ENCODE measurements at places on chromosomes 5 and 9.

DNA sequence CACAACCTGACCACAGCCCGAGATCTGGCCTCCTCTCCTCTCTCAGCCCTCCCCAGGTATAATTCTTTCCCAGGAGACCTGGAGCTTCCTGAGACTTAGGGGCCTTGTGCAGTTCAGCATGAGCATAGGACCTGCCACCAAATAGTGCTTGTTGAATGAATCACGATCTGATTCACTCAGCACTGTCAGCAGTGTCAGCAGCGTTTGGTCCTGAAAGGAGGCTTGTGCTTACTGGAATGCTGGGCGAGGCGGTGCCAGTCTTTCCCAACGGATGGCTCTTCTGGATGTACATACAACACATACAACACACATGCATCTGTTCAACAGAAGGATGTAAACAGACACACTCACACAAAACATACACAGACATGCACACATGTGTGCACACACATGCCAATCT, 173.3 kb downstream of the COL23A1 start:
- no peak for DNase-seq

GRCh38 chr9:131868766-131869165, 128.9 kb upstream of the RAPGEF1 start:
- no peak for DNase-seq

DNA sequence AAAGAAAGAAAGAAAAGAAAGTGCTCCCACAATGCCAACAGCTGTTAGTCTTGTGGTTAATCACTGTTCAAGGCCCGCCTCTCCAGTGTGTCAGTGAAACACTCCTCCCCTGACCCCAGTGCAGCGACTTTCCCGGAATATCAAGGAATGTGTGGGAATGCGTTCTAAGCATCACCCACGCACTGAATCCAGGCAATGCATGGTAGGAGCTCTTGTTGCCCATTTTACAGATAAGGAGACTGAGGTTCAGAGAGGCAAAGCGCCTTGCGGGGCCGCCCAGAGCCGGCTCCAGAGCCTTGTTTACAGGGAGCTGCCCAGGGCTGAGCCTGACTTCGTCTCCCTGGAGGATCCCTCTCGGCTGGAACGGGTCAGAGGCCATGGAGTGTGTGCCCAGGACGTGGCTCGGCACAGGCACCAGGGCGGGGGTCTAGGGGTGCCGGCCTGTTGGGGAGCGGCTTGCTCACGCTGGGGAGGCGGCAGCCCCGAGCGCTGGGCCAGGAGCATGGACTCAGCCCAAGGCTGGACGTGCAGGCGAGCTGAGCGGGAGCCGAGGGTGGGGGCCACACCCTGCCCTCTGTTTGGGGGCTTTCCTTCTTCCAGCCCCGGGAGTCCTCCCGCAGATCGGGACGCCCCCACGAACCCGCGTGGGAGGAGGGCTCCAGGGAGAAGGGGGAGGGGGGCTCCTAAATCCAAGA, 823 bp downstream of the ST6GALNAC6 start:
- DNase-seq, result no peak

GRCh38 chr5:67160272-67160671, 36.3 kb downstream of the CD180 start:
- no peak for DNase-seq

DNA sequence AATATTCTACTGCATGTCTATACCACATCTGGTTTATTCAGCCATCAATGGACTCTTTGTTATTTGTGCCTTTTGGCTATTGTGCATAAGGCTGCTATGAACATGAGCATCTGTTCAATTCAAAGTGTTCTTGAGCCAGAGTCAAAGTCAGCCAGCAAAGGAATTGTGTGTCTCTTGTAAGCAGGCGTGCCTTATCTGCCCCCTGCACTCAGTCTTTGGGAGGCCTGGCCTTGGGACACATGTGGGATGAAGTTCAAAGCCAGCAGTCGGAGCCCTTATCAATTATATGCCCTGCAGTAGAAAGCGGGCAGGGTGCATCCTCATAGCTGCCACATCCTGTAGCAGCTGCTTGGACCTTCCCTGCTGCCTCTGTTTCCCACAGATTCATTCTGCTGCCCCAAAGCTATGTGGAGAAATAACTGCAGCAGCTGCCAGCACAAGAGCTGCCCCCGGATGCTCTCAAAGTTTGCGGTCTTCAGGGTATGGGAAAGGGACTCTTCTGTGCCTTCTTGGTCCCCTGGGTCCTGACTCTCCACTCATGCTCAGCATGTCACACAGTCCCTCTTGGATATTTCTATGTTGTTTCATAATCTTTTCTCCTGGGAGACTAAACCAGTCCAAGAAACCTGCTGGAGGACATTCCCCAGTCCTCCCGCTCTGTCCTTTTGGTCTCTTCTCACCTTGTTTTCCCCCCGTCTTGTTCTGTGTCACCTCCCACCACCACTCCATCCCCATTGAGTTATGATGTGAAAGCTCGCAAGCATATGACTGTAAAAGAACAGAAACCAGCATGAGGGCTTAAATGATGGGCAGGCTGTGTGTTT, 35.9 kb downstream of the STOM start:
- no peak for DNase-seq

DNA sequence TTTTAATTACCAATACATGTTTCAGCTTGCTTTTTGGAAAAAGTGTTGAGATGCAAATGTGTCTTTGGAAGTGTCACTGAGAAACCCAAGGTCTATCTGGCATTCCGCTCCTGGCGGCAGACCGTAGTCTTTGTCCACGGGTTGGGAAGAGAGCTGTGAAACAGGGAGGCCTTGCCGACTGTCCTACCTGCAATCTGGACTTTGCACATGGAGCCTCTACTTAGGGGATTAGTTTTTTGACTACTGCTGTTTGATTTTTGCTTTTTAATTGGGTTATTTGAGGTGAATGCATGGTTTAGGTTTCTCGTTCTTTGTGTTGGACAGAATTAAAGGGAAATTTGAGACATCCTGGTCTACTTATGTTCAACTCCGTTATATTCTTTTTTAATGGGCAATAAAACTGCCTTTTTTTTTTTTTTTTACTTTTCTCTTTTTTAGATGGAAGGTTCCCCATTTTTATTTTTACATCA, 25.7 kb downstream of the TRIO start:
- no peak for DNase-seq

- DNase-seq, result no peak
Measured at GRCh38 chr5:120152472-120152871, 311.6 kb upstream of the PRR16 start.

DNA sequence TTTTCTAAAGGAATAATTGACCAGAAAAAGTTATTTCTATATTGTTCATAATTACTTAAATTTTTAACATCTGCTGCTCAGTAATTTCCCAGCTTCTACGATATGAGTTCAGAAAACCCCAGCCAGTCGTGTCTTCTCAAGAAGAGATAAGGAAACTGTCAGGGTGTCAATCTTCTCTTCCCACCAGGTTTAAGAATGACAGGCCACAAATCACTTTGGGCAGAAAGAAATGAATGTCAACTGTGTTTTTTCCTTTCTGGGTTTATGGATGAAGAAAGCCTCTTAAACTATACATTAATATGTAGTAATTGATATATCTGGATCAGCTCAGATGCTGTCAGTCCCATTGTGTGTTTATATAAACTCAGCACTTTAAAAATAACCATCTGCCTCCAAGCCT, 453.2 kb upstream of the NUDT12 start:
- DNase-seq, result no peak

DNA sequence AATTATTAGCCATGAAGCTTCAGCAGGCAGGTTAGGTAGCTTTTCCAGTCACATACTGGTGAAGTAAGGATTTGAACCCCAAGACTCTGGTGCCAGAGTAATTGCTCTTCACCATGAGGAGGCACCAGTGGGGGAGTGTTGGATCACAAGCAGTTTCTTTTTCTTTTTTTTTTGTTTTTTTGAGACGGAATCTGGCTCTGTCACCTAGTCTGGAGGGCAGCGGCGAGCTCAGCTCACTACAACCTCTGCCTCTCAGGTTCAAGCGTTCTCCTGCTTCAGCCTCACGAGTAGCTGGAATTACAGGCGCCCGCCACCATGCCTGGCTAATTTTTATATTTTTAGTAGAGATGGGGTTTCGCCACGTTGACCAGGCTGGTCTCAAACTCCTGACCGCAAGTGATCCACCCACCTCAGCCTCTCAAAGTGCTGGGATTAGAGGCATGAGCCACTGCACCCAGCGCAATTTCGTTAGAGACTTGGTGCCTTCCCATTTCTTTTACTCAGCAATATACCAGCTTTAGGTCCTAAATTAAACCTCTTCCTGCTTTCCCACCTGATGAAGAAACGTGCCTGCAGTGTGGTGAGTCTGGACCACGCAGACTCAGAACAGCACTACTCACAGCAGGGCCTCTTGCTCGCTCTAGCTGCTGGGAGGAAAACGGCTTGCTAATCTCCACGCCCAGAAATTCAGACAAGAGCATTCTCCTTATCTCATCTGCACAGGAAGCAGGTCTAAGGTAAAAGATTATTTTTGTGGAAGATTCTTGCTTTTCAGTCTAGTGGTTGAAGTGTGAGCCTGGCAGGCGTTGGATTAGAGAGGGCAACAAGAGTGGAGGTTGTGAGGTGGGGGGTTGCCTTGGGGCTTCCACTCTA, at the start of gene S100Z:
TSS of gene S100Z (plus strand) at position 596 of the 873 bp plus-strand sequence. CDS start 25,346 bp downstream, outside the sequence.
- DNase-seq, result peak; percentile 62

DNA sequence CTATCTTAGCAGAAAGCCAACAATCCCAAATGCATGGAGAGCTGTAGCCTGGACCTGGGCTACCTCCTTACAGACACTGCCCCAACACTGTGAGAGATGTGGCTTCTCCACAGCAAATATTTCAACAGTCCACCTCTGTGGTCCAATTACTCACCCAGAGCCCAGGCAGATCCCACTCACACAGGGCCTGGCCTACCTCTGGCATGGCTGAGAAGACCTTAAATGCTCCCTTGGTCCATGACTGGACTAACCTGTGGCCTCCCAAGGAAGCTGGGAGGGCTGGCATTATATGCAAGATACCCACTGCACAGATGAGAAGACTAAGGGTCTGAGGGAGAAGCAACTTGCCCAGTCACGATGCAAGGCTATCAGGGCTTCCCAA, 22.8 kb upstream of the SLC25A51 start:
- no peak for DNase-seq

DNA sequence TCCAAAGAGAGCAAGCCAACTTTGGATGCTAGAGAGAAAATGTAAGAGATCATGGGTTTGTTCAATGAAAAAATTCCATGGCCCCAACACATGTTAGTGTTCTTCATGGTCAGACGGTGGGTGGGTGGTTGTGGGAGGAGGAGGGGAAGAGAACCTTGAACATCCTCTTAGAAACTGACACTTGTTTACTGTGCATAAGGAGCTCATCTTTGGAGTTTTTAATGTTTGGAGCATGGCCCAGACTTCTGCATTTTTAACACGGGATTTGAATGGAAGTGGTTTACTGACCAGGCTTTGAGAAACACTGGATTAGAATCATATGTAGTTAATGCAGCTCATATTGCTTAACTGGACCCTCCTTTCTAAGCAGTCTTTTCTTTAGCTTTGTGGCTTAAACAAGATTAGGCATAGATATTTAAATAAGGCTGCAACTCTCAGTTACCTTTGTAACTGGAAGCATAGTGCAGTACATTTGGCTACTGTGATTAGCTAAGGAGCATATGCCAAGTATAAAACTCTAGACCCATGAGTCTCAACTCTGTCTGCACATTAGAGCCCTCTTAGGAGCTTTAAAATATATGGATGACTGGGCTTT, 60.1 kb downstream of the FOCAD start:
- no peak for DNase-seq

- no peak for DNase-seq
Measured at GRCh38 chr9:1320607-1321195, 270.5 kb downstream of the DMRT2 start.

DNA sequence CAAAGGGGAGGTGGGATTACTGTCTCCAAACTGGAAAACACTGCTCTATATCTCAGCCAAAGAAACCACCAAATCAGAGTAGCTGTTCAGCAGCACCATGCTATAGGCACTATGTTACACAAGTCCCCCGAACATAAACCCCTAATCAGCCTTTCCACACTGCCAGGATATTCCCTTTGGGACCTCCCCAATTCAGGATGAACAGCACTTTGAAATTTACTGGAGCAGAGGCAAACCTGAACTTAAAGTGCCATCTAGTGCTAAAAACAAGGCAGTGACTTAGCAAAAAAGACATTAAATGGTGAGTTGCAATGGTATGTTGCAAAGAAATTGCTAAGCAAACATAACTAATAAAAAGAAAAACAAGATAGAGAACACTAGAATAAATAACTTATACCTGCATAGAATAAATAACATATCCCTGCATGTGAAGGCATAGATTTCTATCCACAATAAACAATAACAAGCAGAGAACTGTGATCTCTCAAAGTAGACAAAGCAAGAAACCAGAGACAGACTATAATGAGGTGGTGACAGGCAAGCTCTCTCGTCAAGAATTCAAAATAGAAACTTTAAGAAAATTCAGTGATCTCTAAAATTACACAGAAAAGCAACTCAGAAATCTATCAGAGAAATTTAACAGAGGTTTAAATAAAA, 584.4 kb upstream of the ACO1 start:
- no peak for DNase-seq

DNA sequence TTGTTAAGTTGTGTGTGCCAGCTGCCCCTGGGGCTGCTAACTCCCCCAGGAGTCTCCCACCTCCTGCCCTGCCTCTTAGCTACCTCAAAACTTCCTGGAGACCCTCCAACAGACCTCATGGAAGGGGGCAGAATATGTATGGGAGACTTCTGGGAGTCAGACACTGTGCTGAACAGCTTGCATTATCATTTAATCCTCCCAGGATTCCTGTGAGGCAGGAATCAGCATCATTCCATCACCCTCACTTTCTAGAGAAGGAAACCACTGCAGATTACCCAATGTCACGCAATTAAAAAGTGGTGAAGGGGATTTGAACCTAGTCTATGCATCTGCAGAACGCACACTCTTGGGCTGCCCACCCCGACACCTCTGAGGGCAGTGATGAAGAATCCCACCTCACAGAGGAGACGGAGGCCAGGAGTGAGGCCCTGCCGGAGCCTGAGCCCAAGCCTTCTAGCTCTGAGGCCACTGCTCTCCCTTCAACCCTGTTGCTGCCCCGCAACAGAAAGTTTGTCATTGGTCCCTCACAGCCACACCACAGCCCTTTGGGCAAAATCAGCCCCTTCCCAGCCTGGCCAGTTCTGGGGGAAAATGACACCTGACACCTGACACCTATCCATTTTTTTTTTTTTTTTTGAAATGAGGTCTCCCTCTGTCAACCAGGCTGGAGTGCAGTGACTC, 30.3 kb upstream of the IL17B start:
- DNase-seq, result no peak

DNA sequence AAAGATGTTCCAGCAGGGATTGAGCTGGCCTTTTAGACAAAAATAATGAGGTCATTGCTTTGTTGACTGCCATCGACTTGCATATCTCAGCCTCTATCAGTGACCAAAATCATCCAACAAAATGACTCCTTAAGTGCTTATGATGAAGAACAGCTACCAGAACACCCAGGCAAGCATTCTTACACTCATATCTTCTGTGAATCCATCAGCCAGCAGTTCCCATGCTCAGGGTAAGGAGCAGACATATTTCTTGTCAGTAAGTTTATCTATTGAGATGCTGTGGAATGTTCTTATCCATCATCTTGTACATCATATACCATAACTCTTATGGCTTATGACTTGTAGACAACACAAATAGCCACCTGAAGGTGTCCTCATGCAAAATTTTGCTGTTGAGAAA, 20.2 kb upstream of the SPDL1 start:
- no peak for DNase-seq

- DNase-seq, result peak; percentile 55
Measured at GRCh38 chr9:34185778-34186551, 7.1 kb downstream of the UBAP1 start.

- DNase-seq, result no peak
Measured at GRCh38 chr9:107683566-107683965, 194.0 kb upstream of the KLF4 start.
